Purkinje cell (primary cell): ENCODE measurements at places on chromosomes 6 and 20. TPM values are rescaled to one million over a fixed set of nuclear protein-coding genes. Genes with fewer than 3 reads are reported as not detected.

Gene ANGPT4
- polyA plus RNA-seq, result not detected in 2 replicates

Gene ETV7
- polyA plus RNA-seq, result not detected in 2 replicates

Gene CST1
- not detected in 2 replicates for polyA plus RNA-seq

Gene BMP7
- 1.8 and 3.1 TPM in 2 replicates for polyA plus RNA-seq

Gene TREML4
- not detected in 2 replicates for polyA plus RNA-seq

Gene NKAIN2
- polyA plus RNA-seq, result 7.7 and 13.2 TPM in 2 replicates
